Right ventricle myocardium superior (tissue), 1 donor: ENCODE measurements at places on chromosomes 2 and 18. TPM values are rescaled to one million over a fixed set of nuclear protein-coding genes. Genes with fewer than 3 reads are reported as not detected.

The KIF5C gene
- 1.2 TPM for total RNA-seq

The PSMA8 gene
- total RNA-seq = 0.48 TPM

The WNT10A gene
- not detected for total RNA-seq

The NCKAP5 gene
- 7.9 TPM for total RNA-seq

The MARCO gene
- total RNA-seq = 15.0 TPM

The DSC3 gene
- total RNA-seq = not detected

The ARHGAP15 gene
- 5.4 TPM for total RNA-seq
